ENCODE measurements at places on chromosomes 16 and 17.

DNA sequence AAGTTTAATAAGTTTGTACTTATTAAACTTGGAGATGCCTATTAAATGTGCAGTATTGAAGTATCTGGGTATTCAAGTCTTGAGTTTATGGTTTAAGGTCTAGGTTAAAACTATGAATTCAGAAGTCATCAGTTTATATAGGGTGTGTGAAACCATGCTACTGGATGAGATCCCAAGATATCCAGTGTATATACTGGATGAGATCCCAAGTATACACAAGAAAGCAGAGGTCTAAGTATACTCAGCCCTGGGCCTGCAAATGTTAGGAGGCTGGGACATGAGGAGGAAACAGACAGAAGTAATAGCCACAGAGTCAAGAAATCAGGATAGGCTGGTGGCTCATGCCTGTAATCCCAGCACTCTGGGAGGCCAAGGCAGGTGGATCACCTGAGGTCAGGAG lies 194.4 kb upstream of the AXIN2 start:
- no peak for DNase-seq

DNA sequence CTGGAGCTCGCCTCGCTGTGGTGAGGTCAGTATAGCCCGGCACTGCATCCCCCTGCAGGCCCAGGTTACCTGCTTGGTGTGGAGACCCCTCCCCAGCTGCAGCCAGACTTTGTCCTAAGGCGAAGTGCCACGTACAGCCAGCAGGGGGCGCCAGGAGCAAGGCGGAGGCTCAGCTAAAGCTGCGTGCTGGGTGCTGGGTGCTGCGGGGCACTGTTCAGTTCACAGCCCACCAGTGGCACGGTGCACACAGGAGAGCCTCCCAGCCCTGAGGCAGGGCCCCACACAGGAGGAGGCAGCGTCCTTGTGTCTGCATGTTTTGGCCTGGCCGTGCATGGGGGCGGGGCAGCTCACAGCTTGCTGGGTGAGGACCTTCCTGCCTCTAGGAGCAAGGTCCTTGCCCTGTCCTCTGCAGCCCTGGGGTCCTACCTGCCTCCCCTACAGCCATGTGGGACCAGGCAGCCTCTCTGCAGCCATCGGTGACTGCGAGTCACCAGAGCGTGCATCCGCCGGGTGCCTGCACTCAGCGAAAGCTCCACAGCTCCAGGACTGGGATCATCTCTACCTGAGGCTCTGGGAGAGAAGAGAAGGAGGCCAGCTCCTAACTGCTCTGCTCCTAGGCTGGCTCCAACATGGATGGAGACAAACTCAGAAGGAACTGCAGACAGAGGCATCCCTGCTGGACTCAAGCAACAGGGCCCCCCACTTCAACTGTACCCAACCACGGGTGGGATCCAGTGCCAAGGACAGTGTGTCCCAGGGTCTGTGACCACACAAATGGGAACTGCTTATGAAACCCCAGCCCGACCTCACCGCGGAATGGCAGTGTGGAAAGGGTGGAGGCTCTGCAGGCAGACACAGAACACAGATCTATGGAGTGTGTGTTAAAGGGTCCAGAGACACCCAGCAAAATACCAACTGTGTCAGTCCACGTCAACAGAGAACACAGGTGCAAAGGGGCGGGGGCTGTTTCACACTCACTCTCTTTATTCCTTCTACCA lies 19.0 kb downstream of the SLC7A5 start:
- peak; percentile 45 for DNase-seq

GRCh38 chr17:50763716-50764475 lies 3.4 kb downstream of the ANKRD40CL start:
- DNase-seq, result no peak

- DNase-seq, result no peak
These were observed 113.4 kb upstream of the RCVRN start for GRCh38 chr17:10018461-10018891.

GRCh38 chr17:68987966-68988365 lies 32.8 kb upstream of the ABCA8 start:
- no peak for DNase-seq

DNA sequence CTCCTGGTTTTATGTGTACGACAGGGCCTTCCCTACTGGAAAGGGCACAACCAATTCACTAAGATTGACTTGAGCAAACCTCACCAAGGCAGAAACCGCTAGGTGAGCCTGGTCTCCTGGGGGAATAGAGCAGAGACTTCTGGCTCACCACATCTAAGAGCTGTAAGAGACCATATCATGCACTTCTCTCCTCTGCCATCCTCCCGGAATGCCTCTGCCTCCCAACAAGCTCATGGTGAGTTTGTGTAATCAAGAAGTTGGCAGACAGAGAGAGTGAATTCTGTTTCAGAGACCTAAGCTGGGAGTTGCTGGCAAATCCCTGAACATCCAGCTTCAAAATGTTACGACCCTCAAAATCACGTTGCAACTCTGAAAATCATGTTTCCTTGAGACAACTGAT lies 154.8 kb downstream of the SLC39A11 start:
- no peak for DNase-seq

- peak; percentile 82 for DNase-seq
These were observed 19.6 kb upstream of the CEP20 start for GRCh38 chr16:15907863-15908478.

DNA sequence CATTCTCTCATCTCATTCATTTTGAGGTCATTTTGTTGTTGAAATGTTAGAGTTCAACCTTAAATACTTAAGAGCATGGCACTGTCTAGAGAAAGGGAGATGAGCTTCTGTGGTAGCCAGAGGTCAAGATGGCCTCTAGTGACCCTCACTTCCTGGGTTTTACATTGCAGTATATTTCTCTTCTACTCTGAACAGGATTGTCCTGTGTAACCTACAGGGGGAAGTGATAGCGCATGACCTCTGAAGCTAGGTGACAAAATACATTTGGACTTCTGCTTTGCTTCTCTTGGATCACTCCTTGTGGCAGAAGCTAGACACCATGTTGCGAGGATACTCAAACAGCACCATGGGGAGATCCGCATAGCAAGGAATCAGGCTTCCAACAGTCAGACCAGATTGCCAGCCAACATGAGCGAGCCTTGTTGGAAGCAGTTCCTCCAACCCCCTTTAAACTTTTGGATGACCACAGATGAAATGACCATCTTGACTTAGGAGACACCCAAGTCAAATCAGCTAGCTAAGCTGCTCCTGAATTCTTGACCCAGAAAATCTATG lies 748.4 kb downstream of the MAF start:
- DNase-seq, result no peak

GRCh38 chr16:11024333-11025053 lies 80.1 kb downstream of the CLEC16A start:
- DNase-seq, result no peak

DNA sequence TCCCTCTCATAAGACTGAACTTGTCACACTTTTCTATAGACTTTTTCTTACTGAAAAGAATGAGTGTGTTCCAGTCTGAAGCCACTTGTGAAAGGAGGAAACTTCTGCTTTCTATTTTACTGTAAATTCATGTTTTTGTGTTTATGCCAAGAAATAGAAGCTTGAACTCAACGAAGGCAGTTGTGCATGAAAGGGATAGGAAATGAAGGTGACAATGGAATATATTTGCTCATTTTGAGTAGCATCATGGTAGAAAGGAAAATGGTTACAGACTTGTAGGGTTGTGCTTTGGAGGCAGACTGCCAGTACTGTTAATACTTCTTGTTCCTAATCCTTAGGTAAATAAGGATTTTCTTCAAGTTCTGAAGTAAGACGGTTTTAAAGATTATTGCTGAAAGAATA lies 8.1 kb downstream of the CLTC start:
- no peak for DNase-seq

DNA sequence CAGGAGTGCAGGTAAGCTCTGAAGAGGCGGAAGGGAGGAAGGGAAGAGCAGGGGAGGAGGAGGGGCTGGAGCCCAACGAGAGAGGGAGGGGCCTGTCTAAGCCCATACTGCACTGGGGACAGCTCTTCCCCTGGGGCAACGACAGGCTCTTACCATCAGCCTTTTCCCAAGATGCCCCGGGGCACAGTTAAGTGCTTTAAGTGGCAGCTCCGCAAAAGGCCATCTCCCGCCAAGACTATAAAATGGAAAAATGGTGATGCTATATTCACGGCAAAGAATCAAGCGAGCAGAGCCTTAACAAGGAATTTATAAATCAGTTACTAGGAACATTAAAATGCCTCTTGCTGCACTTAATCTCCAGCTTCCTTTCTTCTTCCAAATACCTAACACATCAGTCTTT lies 110.2 kb upstream of the NLRP1 start:
- DNase-seq, result no peak

GRCh38 chr17:57317079-57317478 lies 60.8 kb downstream of the MSI2 start:
- DNase-seq, result no peak

DNA sequence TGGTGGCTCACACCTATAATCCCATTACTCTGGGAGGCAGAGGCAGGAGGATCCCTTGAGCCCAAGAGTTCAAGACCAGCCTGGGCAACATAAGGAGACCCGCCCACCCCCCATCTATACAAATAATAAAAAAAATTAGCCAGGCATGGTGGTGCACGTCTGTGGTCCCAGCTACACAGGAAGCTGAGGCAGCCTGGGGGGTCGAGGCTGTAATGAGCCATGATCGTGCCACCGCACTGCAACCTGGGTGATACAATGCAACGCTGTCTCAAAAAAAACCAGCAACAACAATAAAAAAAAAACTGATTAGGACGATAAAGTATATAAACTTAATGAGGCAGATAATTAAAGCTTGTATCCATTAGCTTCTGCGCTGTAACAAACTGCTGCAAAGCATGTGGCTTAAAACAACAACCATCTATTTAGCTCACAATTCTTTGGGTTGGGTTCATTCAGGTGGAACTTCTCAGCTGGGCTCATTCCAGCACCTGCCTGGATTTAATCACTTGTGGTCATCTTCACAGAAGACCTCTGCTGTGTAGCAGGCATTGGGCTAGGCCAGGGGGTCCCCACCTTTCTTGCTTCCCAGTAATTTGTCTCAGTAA lies 45.8 kb downstream of the LCMT1 start:
- no peak for DNase-seq

- DNase-seq, result no peak
These were observed 540.3 kb downstream of the WWOX start for GRCh38 chr16:78639775-78640174.

DNA sequence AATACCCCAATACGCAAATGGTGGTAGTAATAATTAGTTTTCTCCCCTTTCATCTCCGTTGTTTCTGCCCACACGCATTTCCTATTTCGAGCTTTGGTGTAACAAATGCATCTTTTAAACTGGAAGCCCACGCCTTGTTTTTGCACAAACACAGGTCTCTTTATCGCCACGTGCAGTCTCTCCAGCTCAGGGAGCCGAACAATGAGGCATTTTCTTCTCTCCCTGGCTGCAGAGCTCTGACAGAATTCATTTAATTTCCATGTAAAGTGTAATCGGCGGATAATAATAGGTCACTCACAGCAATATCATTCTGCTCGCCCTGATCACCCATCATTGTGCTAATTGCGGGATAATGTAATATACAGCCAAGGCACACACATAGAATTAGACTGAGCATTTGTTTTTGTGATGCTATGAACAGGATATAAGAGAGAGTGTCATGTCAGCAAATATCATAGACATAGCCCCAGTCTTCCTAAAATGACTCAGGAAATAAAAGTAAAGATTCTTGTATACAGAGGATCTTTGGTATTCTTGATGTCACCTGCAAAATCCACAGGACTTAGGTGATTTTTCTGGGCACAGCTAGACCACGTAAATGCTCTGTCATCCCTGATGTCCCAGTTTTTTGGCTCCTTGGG lies 452.6 kb upstream of the CDH11 start:
- no peak for DNase-seq

DNA sequence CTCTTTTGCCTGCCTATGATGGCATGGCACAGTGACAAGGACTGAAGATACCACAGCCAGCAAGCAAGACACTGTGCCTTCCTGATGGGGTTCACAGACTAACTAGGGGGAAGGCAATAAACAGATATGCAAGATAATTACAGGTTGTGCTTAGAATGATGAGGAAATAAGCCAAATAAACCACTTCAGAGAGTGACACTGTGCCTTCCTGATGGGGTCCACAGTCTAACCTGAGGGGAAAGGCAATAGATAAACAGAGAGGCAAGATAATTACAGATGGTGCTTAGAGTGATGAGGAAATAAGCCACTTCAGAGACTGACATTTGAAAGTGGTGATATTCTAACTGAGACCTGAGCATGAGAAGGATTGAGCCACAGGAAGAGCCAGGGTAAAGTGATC lies 84.2 kb downstream of the HS3ST2 start:
- DNase-seq, result no peak

DNA sequence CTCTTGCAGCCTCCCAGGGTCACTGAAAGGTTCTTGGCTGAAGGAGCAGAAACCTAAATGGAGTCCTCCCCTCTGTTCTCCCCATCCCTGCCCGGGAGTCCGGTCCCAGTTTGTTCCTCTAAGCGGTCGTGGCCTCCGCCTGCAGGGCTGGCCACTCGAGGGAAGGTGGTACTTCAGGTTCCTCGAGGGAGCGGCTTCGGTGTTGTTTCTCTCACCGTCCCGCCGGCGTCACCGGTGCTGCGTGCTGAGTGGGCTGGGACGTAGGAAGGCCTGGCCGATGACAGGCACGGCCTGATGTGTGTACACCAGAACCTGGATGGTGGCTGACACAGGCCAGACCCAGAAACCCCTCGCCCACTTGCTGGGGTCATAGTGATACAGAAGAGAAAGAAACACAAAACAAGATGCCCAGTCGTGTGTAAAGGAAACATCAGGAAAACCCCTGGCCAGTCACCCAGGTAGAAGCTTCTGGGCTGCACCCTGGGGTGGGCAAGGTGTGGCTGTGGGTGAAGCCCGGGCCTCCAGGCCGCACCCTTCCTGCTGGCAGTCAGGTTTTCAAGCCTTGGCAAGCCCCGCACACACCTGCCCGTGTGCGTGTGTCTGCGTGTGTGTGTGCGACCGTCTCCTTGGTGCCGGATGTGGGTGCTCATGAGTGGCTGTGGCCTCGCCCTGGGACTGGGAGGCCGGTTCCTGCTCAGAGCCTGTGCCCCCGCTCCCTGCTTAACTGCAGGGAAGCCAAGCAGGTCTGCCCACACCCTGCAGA lies 52.0 kb downstream of the BAIAP2 start:
- DNase-seq, result no peak

GRCh38 chr16:81067166-81067565 lies 9.9 kb downstream of the C16orf46 start:
- no peak for DNase-seq

- DNase-seq, result no peak
These were observed 9.5 kb downstream of the ACSF3 start for GRCh38 chr16:89103156-89103555.

DNA sequence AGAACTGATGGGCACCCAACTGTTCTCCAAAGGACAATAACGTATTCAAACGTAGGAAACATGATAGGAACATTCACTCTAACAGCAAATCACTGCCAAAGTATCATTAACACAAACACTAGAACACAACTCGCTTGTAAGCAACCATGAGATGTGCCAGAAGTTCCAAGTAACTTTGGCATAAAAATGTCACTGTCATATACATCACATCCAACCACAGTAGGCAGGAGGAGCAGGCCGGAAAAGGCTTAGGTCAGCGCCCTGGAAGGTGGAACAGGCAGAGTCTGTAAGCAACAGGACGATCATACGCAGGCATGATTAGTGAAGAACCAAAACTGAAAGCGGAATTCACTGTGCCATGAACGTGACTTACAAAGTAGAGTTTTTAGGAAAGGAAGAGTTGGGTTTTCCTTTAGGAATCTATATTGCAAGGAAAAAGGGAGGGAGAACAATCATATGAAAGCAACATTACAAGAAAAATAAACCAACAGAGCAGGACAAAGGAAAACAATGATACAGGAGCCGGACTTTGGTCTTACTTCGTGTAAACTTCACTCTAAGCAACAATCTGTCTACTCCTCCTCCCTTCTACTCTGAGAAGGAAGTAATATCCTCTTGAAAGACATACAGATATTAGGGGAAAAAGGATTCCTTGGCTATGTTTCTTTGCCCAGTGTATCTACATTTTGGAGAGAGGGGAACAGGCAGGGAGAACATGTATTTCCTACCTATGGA lies 52.3 kb downstream of the YWHAE start:
- no peak for DNase-seq
